ENCODE measurements at places on chromosomes 5 and 9. TPM values are rescaled to one million over a fixed set of nuclear protein-coding genes. Genes with fewer than 3 reads are reported as not detected.

GRCh38 chr9:101510459-101510858 lies 23.2 kb upstream of the RNF20 start:
- DNase-seq = no peak

DNA sequence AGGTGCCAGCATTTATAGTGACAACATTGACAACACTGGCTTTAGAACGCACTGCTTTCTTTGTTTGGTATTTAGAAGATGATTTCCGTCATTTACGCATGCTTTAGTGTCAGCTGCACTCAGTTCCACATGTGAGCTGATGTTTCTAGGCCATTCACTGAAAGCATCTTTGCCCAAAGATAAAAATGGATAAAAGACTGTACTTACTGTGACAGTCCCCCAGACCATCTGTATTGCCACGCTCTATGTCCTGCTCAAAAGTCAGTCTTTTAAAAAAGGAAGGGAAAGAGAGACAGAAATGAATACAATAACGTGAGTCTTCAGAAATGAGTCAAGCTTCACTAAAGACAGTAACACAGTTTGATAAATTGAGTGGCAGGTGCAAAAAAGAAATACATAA lies 99.3 kb downstream of the SEMA6A start:
- no peak for DNase-seq

GRCh38 chr5:142170254-142170953 lies 61.8 kb downstream of the NDFIP1 start:
- no peak for DNase-seq

DNA sequence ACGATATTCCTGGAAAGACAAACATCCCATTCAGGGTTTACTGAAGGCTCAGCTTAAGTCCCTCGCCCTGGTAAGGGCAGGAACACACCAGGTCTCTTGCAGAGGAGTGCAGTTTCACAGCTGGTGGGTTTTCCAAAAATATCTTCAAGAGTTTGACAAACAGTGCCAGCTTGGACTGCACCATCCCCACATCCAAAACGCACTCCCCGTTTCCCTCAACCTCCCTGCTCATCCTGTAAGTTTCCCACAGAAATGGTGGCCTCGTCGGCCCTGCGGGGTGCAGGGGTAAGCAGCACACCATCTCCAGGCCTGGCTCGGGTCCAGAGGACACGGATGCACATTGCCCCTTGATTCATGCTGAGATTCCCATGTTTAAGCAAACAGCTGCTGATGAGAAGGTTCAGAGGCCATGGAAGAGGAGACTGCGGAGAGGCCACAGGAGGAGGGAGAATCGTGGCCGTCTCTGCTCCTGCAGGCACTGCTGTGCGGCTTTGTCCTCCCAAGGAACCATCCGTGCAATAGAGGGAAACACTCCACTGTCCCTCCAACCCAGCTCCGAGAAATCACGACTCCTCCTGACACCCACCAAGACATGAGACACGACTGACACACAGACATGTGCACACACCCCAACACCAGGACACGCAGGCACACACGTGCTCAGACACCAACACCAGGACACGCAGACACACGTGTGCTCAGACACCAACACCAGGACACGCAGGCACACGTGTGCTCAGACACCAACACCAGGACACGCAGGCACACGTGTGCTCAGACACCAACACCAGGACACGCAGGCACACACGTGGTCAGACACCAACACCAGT lies 24.0 kb upstream of the SLC12A7 start:
- DNase-seq = no peak

DNA sequence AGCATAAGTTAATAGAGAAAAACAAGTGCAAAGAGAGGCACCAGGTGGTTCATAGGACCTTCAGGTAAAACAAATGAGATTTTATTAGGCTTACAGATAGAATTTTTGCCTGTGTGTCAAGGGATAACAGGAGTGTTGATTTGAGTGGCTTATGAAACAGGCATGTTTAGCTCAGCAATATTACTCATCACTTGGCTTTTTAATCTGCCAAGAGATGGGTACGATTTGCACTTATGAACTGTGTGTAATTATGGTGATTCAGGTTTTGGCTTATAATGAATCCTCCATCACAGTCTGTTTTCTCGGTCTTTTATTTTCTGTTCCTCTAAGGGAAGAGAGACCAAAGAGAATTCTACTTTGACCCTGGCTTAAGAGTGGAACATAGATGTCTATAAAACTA lies 199.3 kb downstream of the DMRTA1 start:
- no peak for DNase-seq

The PDE8B gene
- 0.33 TPM for total RNA-seq

DNA sequence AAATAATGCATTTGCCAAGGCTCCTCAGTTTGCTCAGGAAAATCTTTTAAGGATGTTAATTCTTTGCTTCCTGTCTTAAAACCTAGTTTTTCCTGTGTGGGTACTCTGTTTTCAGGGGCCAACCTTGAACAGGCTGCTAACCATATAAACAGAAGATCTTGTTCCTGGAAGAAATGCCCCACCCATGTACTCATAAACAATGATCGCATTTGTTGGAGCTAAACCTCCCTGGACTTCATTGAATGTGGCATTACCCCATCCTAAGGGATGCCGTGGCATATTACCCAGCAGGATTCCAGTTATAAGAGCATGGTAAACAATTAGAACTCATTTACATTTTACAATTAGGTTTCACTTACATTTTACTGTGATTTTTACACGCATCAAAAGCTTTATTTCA lies 436.0 kb downstream of the ZNF608 start:
- DNase-seq = no peak

GRCh38 chr9:860706-861105 lies 19.2 kb downstream of the DMRT1 start:
- no peak for DNase-seq

The CNTFR gene
- 1.1 TPM for total RNA-seq

DNA sequence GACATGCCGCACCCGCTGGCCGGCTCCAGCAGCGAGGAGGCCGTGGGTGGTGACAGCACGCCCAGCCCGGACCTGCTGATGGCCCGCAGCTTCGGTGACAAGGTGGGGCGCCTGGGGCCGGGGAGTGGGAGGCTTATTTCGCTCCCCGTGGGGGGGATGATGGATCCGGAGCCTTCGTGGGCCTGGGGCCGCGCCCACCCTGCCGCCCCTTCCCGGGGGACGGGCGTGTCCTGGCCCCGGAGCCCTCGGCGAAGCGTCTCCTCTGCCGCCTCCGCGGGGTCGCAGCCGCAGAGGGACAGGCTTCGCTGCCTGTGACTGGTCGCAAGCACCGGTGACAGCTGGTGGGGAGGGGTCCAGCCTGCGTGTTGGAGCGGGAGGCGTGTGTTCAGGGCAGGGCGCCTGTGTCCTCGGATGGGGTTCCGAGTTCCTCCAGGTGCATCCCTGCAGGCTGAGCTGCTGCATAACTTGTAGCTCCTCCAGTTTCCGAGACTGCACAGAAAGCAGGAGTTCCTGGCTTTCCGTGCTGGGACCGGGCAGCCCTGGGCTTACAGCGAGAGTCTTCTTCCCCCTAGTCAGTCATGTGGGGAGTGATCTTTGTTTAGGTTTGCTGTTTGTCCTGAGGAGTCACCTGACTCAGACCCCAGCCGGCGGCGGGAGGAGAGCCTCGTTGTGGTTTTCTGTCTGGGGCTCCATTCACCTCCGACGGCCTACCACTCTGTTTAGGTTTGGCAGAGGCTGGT lies 666 bp downstream of the SNX30 start:
- no peak for DNase-seq

The NR2F1-AS1 gene
- total RNA-seq = 9.5 TPM

GRCh38 chr5:135178476-135179155 lies 144.6 kb upstream of the PITX1 start:
- DNase-seq = no peak

The NXNL2 gene
- total RNA-seq = 4.3 TPM

The NUTM2G gene
- not detected for total RNA-seq

- no peak for DNase-seq
Observed at GRCh38 chr9:35186524-35186923, 24.7 kb downstream of the UNC13B start.

- no peak for DNase-seq
Observed at GRCh38 chr9:16316911-16317817, 553.3 kb downstream of the BNC2 start.

GRCh38 chr5:147686421-147686820 lies 96.1 kb downstream of the JAKMIP2 start:
- no peak for DNase-seq

The IGFBPL1 gene
- 2.5 TPM for total RNA-seq

DNA sequence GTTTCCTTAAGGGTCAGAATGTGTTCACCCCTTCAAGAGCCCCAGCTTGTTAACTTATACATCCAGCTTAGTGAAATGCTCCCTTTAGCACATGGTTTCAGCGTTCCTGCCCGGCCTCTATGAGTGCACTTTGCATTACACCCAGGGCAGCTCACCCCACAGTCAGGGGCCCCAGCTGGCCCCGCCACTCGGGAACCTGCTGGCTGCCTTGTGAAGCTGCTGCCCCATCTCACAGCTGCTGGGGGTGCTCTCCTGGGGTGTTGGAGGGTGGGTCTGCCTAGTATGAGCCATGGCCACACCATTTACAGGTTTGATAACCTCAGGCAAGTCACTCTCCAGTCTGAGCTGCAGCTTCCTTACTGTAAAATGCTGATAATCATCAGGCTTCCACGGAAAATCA lies 32.2 kb downstream of the HRH2 start:
- no peak for DNase-seq

The ARHGEF39 gene
- 1.2 TPM for total RNA-seq

The ADGRV1 gene
- 3.5 TPM for total RNA-seq

DNA sequence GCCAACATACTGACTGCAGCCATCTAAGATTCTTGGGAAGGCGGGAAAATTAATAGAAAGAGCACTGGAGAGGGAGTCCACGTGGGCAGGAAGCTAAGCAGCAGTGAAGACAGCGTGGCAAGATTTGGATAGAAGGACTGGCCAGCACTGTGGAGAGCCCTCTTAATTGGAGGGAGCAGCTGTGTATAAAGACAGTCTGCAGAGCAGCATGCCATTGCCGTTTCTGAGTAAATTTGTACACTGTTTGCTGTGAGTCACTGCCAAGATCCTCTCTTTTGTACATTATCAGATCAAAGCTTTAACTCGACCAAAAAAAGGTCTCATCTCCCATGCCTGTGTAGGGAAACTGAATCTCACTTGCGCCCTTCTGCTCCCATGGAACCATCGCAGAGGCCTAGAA lies 45.3 kb downstream of the INSYN2B start:
- DNase-seq = no peak

GRCh38 chr5:10637944-10638343 lies 74.1 kb downstream of the ANKRD33B start:
- DNase-seq = no peak

DNA sequence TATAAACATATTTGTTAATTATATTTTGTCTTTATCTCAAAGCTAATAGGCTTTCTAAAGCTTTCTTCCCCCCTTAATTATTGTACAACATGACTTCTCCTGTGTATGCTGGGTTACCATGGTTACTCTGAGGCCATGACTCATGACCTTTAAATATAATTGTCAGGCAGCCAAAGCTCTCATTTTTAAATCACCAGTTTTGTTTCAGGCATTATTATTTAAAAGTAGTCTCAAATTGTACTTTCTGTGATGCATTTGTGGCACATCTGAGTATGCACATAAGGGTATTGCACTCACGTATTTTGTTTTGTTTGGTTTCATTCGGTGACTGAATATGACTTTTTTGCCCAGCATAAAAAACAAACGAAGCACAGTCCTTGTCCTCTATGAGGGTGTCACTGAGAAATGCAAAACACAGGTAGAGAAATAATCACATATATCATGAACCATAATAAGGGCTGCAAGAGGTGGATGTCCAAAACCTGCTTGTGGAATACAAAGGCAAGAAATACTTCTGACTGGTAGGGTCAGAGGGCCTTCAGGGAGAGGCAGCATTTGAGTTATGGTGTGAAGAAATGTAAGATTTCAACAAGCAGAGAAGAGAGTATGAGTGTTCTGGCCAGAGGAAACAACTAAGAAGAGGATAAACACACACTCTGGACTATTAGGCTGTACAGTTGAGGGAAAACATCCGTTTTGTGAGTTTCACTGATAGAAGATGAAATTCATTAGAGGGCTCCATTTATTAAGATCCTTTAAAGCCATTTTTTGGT lies 2.1 kb downstream of the CCDC192 start:
- DNase-seq = peak; percentile 63

GRCh38 chr9:120663950-120664349 lies 50.3 kb downstream of the MEGF9 start:
- DNase-seq = no peak

DNA sequence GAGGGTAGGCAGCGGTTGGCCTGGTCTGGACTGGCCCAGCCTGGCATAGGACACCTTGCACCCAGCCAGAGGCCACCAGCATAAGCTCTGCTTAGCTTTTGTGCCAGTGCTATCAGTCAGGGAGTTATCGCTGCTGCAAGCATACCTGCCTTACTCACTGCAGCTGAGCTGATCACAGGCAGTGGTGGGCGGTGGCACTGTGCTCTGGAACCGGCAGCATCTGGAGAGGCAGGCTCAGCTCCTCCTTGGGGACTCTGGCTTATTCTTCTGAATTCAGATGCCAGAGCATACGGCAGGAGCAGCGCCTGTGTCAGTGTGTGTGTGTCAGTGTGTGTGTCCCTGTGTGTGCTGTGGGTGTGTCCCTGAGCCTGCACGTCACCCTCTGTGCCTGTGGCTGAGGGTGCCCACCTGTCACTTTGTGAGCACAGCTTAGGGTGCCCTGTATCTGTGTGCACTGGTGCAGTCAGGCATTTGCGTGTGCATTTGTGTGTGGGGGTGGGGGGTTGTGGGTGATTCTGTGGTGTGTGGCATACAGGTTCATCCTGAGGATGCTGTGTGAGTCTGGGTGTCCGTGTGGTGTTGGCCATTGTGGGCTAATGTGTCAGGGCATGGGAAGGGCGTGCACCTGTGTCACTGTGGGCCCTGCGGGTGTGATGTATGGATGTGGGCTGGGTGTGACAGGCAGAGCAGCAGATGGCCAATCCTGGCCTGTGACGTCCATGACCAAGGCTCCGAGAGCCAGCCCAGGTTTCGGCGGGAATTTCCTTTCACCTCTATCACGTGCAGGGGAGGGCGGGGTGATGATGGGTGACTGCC lies 23.5 kb downstream of the LMX1B start:
- DNase-seq = no peak

GRCh38 chr5:10140195-10140973 lies 109.3 kb downstream of the ATPSCKMT start:
- no peak for DNase-seq

GRCh38 chr5:369151-369868 lies 47.8 kb downstream of the AHRR start:
- no peak for DNase-seq

DNA sequence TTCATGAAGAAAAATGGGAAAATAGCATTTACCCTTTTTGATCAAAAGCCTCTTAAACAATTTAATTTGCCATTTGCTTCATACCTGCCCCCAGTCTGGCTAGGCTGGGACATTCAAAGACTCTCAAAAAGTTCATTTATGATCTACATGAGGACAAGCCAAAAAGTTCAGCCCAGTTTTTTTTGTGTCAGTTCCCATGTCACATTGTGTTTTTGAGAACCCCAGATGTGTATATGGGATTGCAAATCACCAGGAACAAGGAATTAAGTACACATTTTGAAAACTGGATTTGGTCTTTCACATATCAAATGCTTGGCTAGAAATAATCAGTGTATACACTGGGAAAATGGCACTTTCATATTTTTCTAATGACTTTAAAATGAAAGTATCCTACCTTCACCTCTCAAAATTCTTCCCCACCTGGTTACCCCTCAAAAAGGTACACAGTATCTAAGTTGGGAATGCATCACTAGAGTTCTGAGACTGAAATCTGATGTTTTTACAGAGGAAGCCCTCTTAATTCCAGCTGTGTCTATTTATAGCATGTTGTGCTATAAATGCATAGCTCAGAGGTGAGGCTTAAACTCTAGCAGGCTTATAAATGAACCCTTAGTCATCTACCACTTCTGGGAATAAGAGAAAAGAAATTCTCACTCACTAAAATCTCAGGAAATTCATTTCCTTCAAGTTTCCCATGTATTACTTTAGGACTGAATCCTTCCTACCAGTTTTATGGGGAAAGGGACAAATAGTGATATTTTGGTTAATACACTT lies 9.3 kb downstream of the STOM start:
- peak; percentile 66 for DNase-seq

All from kidney epithelial cell (primary cell).